ENCODE measurements at places on chromosomes 16 and 17.
A peak's percentile ranks its signal among the peaks of the same experiment; 100 is the strongest.

DNA sequence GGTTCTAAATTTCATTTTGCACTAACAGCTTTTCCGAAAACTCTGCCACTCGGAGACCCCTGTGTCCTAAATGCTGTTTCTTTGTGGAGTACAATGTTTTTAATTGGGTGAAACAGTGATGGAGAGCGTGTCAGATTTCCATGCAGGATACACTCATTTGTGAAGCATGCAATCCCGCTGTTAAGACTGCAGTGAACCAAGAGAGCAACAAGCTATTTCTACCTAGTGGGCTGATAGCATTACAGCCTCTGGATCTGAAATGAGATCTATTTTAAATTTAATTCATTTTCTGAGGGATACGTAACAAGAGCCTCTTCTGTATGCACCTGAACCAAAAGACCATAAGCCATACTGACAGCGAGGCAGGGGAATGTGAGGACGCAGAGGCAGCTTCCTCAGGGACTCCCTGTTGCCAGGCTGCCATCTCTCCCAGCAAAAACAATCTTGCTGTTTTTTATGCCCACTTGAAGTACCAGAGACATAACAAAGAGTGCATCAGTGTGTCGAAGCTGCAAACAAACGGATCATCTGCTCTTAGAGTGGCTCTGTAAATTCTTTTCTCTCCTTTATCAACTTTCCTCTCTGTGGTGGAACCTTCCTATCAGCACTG is 199.9 kb upstream of the COX10 start:
- DNase-seq, result no peak

DNA sequence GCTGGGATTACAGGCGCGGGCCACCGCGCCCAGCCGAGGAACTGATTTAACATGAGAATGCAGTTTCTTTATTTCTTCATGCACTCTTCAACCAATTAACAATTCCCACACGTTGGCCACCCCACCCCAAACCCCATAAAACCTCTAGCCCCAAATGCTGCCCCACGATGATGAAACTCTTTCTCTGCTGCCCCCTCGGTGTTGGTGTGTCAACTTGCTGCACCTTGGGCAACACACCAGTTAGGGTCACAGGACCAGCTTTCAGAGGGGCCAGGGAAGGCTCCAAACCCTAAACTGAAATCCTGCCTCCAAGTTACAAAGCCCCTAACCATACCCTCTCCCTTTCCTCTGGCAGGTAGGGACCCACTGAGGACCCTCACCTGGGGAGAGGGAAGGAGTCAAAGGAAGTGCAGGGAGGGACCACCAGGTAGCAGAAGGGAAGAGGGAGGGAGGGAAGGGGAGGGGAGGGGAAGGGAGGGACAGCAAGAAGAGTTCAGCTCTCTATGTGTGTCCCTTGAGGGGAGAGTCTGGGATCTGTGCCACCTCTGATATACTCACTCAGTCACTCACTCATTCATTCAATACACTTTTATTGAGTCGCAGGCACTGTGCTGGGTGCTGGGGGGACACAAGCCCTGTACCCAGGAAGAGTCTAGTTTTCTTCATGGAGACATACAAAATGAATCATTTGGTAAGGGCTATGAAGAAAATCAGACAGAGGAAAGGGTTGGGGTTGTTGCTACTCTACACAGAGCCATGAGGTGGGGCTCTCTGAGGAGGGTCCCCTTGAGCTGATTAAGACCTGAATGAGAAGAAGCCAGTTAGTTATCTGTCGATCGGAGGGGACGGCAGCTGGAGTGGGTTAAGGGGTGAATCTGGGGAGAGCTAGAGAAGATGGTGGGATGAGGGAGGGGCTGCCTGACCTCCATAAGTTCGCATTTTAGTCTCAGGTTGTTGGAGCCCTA is 3.9 kb downstream of the PLXDC1 start:
- no peak for DNase-seq

- no peak for DNase-seq
Observed at GRCh38 chr16:9118170-9118569, 26.7 kb downstream of the HAPSTR1 start.

DNA sequence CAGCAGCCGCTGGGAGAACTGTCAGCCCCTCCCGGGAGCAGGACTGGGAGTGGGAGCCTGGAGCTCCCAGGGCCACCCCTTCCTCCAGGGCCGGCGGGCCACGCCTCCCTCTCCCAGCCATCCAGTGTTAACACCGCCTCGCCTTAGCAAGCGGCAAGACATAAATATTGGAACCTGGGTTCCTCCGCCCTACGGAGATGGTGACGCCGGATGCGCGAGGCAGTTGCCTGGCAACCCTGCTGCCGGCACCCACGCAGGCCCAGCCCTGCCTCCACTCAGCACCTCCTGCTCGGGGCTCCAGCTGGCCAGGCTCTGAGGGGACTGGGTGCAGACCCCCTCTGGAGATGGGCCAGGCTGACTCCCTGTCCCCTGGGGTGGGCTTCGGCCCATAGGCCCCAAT is 27.4 kb upstream of the CACNA1H start:
- no peak for DNase-seq

GRCh38 chr16:50694206-50694605 is 800 bp downstream of the NOD2 start:
- no peak for DNase-seq

GRCh38 chr17:38369124-38369886 is 17.7 kb downstream of the SOCS7 start:
- no peak for DNase-seq

DNA sequence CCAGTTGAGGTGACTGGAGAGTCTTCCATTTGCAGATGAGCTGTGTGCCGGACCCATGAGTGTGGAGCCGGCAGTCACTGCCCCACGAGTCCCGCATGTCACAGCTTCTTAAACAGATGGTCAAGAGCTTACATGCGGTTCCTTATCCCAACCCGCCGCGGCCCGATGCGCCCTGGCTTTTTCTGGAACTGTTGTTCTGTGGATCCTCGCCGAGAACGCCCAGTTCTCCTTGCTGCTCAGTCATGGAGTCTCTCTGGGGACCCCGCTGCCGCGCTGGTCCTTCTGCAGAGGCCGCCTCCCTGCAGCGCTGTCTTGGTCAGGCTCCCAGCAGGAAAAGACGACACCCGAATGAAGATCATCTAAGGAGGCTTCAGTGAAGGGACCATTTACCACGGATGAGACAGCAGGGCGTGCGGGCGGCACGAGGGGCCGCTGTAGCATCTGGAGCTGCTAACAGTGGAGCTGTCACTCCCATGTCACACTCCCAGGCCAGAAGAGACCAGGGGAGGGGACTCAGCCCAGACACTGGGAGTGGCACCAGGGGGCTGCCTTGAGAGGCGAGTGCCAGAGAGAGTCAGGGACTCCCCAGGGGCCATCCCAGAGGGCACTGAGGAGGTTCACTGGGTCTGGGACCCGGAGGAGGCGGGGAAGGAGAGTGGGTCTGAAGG is 10.8 kb upstream of the LGALS3BP start:
- no peak for DNase-seq

GRCh38 chr17:17153071-17153470 is 53.1 kb downstream of the PLD6 start:
- no peak for DNase-seq

DNA sequence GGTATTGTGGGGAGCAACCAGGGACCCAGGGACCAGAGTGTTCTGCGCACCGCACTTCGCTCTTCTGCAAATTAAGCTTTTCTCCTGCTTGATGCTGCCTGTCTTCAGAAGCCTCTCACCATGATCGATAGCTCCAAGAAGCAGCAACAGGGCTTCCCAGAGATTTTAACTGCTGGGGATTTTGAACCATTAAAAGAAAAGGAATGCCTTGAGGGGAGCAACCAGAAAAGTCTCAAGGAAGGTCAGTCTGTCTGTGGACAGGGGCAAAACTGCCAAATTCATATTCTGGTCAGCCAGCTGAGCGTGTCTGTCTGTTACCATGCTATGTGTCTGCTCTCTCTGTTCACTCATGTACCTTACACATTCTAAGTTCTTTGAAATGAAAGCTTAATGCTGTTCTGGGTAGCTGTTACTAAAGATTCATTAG is 115.7 kb downstream of the MRTFB start:
- no peak for DNase-seq

- DNase-seq, result no peak
Observed at GRCh38 chr17:67528751-67529436, 151.8 kb downstream of the PITPNC1 start.

DNA sequence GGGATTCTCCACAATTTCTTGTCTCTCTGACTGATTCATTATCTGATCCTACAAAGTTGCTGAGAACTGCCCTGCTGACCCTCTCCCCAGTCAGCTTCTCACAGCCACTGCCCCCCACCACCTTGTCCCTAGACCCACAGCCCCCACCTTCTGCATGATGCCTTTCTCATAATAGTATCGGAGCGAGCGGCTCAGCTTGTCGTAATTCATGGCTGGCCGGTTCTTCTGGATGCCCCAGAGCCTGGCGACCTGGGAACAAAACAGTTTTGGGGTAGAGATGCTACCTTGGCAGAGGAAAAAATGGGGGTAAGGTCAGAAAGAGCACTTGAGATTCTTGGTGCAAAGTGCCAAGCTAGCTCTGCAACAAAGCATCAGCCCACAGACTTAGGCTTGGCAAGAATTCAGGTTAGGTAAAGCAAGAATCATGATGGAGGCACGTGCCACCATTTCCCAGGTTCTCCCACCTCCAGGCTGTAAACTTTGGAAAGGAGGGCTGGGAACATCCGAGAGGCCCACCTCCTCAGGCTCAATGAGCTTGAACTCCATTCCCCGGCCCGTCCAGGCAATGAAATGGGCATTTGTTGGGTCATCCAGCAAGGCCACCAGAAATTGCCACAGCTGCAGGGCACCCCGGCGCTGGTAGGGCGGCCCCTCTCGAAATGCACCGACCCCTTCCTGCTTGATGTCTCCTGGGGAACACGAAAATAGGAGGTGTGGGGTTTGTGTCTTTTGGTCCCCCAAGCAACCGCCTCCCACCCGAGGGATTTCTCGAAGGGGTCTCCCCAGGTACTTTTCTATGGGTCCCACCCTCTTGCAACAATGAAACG is 16.9 kb downstream of the ETV4 start:
- DNase-seq, result no peak

- no peak for DNase-seq
Observed at GRCh38 chr16:28035866-28036393, 27.6 kb downstream of the GSG1L start.

GRCh38 chr16:19559242-19559910 is 3.9 kb downstream of the VPS35L start:
- peak; percentile 35 for DNase-seq

GRCh38 chr16:86869288-86870022 is 291.1 kb downstream of the FOXL1 start:
- no peak for DNase-seq

DNA sequence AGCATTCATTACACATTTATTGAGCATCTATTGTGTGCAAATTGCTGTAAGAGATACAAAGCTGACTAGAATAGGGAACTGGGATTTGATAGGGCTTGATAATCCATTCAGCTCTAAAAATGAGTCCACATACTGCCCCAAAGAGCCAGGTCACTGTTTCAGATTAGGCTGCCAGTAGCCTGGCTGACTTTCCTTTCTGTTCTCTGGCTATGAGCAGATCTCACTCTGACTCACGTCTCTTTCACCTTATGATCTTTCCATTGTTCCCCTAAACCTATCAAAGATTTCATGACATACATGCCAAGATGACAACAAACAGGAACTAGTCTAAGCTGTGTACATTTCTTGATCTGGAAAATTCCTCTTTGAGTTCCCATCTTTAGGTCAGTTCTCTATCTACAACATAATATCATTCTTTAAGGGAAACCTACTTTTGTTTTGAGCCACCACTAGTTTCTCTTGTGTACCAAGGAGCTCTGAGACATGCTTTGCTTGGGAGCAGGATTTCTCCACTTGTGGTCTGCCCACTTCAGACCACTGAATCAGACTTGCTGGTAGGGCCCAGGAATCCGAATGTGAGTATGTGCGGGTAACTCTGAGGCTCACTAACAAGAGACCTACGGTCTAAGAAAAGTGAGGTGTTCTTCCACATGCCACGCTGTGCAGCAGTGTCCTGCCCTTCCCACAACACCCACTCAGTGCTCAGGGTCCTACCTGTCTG is 40.9 kb upstream of the ICAM2 start:
- DNase-seq, result no peak

GRCh38 chr17:78256707-78257591 is 25.5 kb downstream of the TMEM235 start:
- DNase-seq, result no peak

GRCh38 chr17:77842528-77843147 is 115.9 kb upstream of the TNRC6C start:
- DNase-seq, result no peak

DNA sequence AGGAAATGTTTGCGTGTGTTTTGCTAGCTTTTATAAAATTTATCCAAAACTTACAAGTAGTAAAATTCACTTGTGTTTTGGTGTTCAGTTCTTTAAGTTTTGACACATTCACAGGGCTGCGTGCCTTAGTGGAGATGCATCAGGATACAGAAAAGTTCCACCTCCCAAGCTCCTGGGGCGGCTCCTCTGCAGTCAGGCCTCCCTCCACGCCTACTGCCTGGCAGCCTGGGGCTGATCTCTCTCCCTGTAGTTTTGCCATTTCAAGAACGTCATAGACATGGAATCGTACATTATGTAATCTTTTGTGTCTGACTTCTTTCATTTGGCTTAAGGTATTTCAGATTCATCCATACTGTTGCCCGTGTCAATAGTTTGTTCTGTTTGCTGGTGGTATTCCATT is 27.2 kb upstream of the IRF8 start:
- DNase-seq, result no peak

DNA sequence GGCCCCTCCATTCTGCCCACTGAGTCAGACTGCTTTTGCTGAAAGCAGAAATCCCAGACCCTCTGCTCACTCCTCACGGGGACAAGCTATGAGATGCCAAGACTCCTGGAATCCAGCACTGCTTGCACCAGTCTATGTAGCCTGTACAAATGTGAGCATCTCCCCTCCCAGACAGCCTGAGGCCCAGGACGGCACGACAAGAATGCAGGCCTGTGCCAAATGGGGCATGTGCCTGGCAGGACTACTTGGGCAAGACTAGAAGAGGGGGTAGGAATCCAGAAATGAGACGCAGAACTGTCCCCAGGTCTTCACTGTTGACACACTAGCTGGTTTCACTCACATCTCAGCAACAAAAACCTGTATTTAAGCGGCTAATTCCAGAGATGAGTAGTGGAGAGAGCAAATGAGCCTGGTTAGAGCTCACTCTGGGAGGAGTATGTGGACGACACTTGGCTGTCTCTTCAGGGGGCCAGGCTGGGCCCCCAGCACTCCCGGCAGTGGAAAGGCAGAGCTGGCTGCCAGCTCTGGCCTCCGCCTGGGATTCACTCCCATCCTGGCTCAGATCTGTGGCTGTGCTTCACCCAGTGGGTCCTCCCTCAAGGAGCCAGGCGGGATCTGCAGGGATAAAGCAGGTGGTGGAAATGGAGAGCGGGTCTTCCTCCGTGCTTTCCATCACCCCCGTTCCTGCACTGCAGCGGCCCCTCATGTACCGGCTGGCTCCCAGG is 2.9 kb upstream of the MYO1C start:
- DNase-seq, result no peak

- no peak for DNase-seq
Observed at GRCh38 chr17:80379348-80379747, 35.6 kb upstream of the ENDOV start.

All from germinal center (tissue), 1 donor.